Renal pelvis (tissue), 12 donors: ENCODE measurements at places on chromosomes 3 and 15. TPM values are rescaled to one million over a fixed set of nuclear protein-coding genes. Genes with fewer than 3 reads are reported as not detected.

GRCh38 chr15:81117136-81117535, 16.9 kb upstream of the CFAP161 start:
- DNase-seq, result no peak

- DNase-seq, result no peak
Measured at GRCh38 chr3:184002469-184002868, 15.2 kb downstream of the ABCC5 start.

Gene PAQR5
- polyA plus RNA-seq, result 25.7 TPM

DNA sequence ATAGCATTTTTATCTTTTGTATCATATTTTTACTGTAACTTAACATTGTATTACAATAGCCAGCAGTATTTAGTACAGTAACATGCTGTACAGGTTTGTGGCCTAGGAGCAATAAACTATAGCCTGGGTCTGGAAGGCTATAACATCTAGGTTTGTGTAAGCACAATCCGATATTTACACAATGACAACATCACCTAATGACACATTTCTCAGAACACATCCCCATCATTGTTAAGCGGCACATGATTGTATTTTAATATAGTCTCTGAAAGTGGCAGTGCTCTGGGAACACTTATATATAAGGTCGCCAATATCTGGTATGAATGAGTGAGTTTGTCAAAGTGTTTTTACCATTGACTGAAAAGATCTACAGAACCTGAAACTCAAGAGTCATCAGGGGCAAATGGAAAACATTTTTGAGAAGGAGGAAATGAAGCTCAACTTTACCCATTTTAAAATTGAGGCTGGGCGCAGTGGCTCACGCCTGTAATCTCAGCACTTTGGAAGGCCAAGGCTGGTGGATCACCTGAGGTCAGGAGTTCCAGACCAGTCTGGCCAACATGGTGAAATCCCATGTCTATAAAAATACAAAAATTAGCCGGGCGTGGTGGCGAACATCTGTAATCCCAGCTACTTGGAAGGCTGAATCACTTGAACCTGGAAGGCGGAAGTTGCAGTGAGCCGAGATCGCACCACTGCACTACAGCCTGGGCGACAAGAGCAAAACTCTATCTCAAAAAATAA, 38.8 kb upstream of the TNFSF10 start:
- no peak for DNase-seq

Gene HTR3E
- polyA plus RNA-seq, result not detected

Gene NRROS
- polyA plus RNA-seq, result 4.2 TPM

Gene SLC28A1
- polyA plus RNA-seq, result 7.7 TPM

GRCh38 chr3:167705840-167706239, 28.9 kb downstream of the PDCD10 start:
- DNase-seq, result no peak

Gene LTK
- polyA plus RNA-seq, result 2.7 TPM

DNA sequence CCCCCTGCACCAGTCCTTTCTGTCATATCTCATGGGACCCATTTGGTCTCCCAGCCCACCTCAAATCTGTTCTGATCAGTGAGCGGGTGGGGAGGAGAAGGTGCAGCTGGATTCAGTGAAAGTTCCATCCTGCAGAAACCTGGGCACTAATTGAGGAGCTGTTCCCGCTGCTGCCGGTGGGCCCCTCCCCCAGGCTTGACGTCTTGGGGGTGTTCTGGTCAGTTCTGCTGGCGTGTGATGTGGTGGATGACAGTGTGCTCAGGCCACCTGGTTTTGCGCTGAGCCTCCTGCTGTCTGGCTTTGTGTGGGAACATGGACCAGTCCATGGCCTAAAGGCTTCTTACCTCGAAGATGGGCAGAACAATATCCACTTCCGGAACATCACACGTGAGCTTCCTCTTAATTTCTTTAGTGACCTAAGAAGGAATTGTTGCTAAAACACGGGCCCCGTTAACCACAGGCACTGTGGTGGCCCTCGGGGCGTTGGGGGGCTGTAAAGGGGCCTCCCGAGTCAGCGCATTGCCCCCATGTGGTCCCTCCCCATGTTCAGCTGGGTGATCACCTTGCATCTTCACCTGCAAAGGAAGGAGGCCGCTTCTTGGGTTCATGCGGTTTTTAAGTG, 59.7 kb downstream of the RGMA start:
- DNase-seq, result no peak

- no peak for DNase-seq
Measured at GRCh38 chr3:194622621-194623340, 10.4 kb downstream of the TMEM44 start.

Gene TMEM212
- 0.30 TPM for polyA plus RNA-seq

Gene LRRC34
- polyA plus RNA-seq, result 9.7 TPM

Gene TLR9
- polyA plus RNA-seq, result 0.28 TPM

- DNase-seq, result no peak
Measured at GRCh38 chr15:78368651-78369050, 28.5 kb downstream of the CRABP1 start.

Gene SAXO2
- polyA plus RNA-seq, result 4.4 TPM

Gene QTRT2
- polyA plus RNA-seq, result 22.9 TPM

GRCh38 chr3:113516115-113516505, 1.2 kb upstream of the SPICE1 start:
- no peak for DNase-seq

- no peak for DNase-seq
Measured at GRCh38 chr15:60673918-60674558, 195.1 kb upstream of the ICE2 start.

- no peak for DNase-seq
Measured at GRCh38 chr15:74904190-74904805, 2.4 kb downstream of the FAM219B start.

GRCh38 chr15:82571722-82572222, 31.5 kb upstream of the RPS17 start:
- DNase-seq, result peak; percentile 71

GRCh38 chr15:59247364-59247763, 40.7 kb downstream of the LDHAL6B start:
- peak; percentile 70 for DNase-seq

Gene ZNF660
- polyA plus RNA-seq, result 18.0 TPM

- DNase-seq, result no peak
Measured at GRCh38 chr3:172287937-172288477, 160.2 kb downstream of the GHSR start.

Gene SLC2A2
- polyA plus RNA-seq, result 11.0 TPM

GRCh38 chr3:33008282-33008681, 56.8 kb downstream of the CCR4 start:
- DNase-seq, result no peak

- no peak for DNase-seq
Measured at GRCh38 chr3:58355179-58355578, 22.5 kb downstream of the PXK start.

DNA sequence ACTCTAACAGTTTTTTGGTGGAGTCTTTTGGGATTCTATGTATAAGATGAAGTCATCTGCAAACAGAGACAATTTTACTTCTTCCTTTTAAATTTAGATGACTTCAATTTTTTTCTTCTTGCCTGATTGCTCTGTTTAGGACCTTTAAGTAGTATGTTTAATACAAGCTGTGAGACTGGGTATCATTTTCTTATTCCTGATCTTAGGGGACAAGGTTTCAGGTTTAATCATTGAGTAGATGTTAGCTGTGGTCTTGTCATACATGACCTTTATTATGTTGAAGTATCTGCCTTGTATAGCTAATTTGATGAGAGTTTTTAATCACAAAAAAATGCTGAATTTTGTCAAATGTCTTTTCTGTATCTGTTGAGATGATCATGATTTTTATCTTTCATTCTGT, 20.6 kb downstream of the GRM2 start:
- DNase-seq, result no peak

DNA sequence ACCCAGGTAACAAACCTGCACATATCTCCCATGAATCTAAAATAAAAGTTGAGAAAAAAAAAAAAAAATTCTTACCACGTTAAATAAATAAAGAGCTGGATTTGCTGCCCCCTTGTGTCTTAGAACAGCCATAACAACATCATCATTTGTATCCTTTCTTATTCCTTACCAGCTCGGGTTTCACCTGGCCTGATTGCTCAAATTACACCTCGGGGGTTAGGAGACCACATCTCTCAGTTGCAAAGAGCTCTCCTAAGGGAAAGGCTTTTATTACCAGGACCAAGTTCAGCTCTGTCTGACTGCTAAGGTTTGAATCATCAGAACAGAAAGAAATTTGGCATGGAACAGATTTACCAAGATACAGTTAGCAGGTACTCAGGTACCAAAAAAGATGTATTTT, 25.8 kb upstream of the RPL39L start:
- peak; percentile 86 for DNase-seq

Gene LPP
- polyA plus RNA-seq, result 30.0 TPM

GRCh38 chr15:72771329-72771725, 12.2 kb downstream of the ADPGK start:
- no peak for DNase-seq

Gene CNTN6
- 2.9 TPM for polyA plus RNA-seq

DNA sequence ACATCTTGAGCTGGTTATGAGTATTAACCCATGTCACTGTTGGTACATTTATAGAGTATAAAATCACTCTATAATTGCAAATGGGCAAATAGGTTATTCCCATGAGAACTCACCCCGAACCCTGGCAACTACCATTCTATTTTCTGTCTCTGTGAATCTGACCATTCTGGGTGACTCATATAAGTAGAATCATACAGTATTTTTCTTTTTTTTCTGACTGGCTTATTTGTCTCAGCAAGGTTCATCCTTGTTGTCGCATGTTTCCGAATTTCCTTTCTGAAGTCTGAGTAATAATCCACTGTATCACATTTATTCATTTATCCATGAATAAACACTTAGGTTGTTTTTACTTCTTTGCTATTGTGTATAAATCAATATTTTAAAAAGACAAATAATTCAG, 59.9 kb upstream of the CHRM5 start:
- DNase-seq, result no peak

DNA sequence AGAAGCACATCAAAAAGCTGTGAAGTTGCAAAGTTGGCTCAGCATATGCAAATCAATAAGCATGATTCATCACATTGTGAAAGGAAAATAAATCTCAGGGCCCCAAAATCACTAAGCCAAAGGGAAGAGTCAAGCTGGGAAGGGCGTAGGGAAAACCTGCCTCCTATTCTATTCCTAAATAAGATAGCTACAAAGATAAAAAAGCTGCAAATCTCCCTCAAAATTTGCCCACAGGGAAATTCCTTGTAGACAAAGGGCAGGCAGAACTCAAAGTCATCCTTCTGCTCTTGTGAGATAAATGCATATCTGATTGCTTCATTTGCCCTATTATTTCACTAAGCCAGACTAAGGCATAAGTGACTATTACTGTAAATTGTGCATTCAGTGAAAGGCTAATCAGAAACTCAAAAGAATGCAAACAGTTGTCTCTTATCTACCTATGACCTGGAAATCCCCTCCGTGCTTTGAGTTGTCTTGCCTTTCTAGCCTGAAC, 30.5 kb upstream of the CCNL1 start:
- DNase-seq, result no peak

GRCh38 chr15:46556559-46557379, 921.9 kb downstream of the SQOR start:
- no peak for DNase-seq

DNA sequence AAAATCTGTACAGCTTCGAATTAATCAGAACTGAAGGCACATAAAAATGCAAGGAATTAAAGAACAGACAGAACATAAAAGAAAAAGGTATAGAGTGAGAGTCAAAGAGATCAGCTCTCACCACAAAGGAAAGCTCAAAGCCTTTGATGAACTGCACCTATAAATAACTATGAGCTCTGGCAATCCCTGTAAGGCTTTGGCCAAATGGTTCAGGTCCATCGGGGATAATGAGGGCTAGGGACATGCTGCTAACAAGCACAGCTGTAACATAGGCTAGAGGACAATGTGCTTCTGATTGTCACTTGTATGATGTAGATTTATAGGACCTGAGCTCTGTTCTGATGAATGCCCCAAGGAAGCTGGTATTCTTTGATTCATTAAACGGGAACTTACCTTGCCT, 113.9 kb upstream of the MRPL3 start:
- no peak for DNase-seq

- DNase-seq, result no peak
Measured at GRCh38 chr3:64716110-64716710, 28.4 kb upstream of the ADAMTS9 start.

GRCh38 chr15:55694652-55695150, 48.3 kb downstream of the PRTG start:
- DNase-seq, result peak; percentile 74

DNA sequence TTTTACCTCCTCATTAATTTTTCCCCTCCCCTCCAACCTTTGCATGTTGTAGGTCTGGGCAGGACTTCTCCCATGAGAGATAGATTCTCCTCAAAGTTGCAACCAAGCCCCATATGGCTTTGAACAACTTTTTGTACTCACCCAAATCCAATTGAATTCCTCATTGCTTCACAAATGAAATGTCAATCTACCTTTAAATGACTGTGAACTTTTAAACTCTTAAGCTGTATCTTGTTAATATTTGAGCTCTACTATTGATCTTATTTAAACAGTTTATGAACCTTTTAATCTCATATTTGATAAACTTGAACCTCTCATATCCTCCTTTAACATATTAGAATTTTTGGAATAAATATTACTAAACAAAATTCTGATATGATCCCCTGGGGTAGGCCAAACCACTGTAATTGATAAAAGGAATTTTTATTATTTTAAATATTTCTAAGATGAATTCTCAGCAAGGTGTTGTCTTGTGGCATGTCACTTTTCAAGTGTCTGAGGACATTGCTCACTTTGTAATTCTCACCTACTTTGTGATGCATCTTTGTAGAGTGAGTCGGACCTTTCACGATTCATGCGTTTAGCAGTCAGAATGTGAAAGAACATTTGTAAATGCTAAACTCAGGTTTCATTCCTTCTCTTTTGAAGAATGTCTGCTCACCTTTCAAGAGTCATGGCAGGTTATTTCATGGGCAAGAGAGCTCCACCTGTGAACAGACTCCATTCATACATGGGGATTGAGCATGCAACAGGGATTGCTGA, 23.4 kb upstream of the GREM1 start:
- DNase-seq, result no peak

DNA sequence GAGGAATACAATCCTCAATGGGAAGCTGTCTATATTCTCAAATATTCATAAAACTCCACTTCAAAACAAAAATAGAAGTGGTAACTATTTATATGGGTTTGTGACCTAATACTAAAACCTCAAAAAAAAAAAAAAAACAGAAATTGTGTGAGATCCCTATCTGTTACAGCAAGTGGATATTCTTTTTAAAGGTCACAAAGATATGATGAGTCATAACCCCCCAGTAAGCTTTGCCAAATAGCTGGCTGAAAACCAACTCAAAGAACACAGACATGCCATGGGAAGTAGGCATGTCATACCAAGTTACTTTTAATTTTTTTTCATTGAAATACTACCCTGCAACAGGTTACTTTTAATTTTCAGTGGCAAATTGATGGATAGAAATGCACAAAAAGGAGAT, 62.5 kb downstream of the CBLB start:
- DNase-seq, result no peak

GRCh38 chr3:140816372-140817195, 125.1 kb upstream of the SLC25A36 start:
- peak; percentile 8 for DNase-seq

GRCh38 chr3:193783166-193783896, 190.3 kb downstream of the OPA1 start:
- no peak for DNase-seq

GRCh38 chr3:45318689-45319088, 69.7 kb upstream of the LARS2 start:
- DNase-seq, result no peak

- DNase-seq, result no peak
Measured at GRCh38 chr15:27694506-27695087, 404.5 kb downstream of the OCA2 start.

Gene CCDC39
- polyA plus RNA-seq, result 9.5 TPM

Gene CCNDBP1
- 52.6 TPM for polyA plus RNA-seq

- no peak for DNase-seq
Measured at GRCh38 chr15:48515500-48515899, 130.0 kb downstream of the FBN1 start.

GRCh38 chr3:189305412-189305811, 133.6 kb downstream of the TPRG1 start:
- no peak for DNase-seq
